Jurkat, Clone E6-1 (cell line): ENCODE measurements at places on chromosomes 12 and 14.

GRCh38 chr12:33156042-33156441, 259.5 kb upstream of the PKP2 start:
- no peak for DNase-seq

GRCh38 chr12:114371733-114372132, 34.2 kb downstream of the TBX5 start:
- no peak for DNase-seq

DNA sequence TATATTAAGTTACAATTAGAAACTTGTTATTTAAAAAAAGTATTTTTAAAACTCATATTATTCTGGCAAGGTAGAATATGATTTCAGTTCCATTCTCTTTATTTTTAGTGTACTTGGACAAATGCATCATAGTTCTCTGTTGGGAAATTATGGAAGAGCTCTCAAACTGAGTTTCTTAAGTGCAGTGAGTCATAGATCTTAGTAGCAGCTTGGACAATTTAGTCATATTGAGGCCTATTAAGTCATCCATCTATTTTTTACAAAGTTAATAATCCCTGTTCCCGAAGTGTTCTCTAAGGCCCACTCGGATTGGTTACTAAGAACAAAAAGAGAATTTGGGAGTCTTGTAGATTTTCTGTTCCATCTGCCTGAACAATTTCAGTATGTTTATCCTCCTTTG, 113.9 kb downstream of the ANO4 start:
- no peak for DNase-seq

DNA sequence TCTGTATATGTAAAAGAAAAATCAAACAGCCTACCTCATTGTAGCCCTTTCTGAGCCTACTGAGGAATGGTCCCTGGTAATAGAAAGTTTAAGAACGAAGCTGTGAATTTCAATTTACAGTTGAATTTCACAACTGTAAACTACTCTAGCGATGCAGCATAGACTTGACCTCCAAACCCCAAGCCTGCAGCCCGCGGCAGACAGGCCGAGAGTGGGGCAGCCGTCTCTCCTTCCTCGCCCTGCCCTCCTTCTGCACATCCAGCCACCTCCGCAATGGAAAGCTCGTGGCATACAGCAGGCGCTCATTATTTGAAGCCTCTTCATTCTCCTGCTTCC, 15.3 kb downstream of the RNASE2 start:
- DNase-seq: no peak

GRCh38 chr14:68424443-68425172, 368.3 kb downstream of the ZFP36L1 start:
- DNase-seq: no peak
